ENCODE measurements at places on chromosomes 4 and X. TPM values are rescaled to one million over a fixed set of nuclear protein-coding genes. Genes with fewer than 3 reads are reported as not detected.

TMPRSS11F gene
- total RNA-seq, result not detected

ZMAT1 gene
- total RNA-seq, result 8.5 TPM

TMLHE gene
- 26.3 TPM for total RNA-seq

SRPK3 gene
- total RNA-seq, result 0.46 TPM

TRIM2 gene
- total RNA-seq, result 749 TPM

NUP62CL gene
- total RNA-seq, result 4.4 TPM

PHKA1 gene
- 5.1 TPM for total RNA-seq

DMD gene
- 90.2 TPM for total RNA-seq

CXCR3 gene
- total RNA-seq, result not detected

RAI2 gene
- total RNA-seq, result 2.8 TPM

TECRL gene
- 1.2 TPM for total RNA-seq

ZNF732 gene
- 0.69 TPM for total RNA-seq

IL1RAPL2 gene
- 6.5 TPM for total RNA-seq

ARMCX4 gene
- 16.6 TPM for total RNA-seq
